ENCODE measurements at places on chromosomes 3 and 15.

DNA sequence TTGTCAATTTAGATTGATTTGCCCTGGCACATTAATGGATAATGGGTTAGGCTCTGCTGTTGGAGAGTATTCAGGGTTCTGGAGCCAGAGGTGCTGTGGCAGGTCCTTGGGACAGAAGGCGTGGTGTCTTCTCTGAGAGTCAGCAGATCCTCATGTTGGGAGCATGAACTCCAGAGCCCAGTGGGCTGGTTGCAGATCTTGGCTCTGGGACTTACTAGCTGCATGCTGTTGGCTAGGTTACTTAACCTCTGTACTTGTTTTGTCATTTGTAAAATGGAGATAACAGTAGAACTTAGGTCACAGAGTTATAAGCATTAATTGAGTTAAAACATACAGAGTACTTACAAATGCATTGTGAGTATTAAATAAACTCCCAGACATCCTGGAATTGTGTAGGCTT lies 77.6 kb downstream of the CCK start:
- DNase-seq, result no peak

DNA sequence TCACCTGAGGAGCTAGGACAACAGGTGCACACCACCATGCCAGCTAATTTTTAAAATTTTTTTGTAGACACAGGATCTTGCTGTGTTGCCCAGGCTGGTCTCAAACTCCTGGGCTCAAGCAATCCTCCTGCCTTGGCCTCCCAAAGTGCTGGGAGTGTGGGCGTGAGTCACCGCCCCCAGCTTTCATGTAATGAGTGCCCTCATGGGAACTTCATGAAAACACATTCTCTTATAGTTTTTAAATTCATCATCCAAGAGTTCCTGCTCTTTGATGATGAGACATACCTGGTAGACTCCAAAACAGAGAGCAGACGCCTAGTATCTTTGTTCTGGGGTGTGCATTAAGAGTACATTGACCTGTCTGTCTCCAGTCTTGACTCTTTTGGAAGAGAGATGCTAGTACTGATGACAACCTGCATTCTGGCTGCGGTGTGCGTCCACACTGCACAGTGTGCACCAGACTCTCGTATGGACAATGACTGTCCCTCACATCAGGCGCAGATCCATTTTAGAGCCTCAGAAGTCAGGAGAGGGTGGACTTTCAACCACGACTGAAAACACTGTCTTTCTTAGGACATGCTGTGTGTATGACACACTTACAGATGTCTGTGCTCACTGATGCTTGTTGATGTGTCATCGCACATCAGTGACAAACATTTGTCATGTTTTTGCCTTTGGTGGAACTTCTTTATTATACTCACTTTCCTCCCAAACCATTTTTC lies 2.0 kb downstream of the NRROS start:
- no peak for DNase-seq

GRCh38 chr3:27591312-27592210 lies 107.4 kb upstream of the SLC4A7 start:
- DNase-seq, result no peak

GRCh38 chr15:91456251-91456718 lies 356.2 kb downstream of the SV2B start:
- DNase-seq, result no peak
